ENCODE measurements at places on chromosomes 4 and X. TPM values are rescaled to one million over a fixed set of nuclear protein-coding genes. Genes with fewer than 3 reads are reported as not detected.

The MANBA gene
- 70.5 TPM for total RNA-seq

The CXXC4 gene
- total RNA-seq = 0.32 TPM

The CFAP99 gene
- not detected for total RNA-seq

GRCh38 chrX:12892716-12893115 is 13.7 kb upstream of the TLR8 start:
- DNase-seq = no peak

- no peak for DNase-seq
Observed at GRCh38 chr4:140641105-140641555, 72.4 kb upstream of the UCP1 start.

GRCh38 chrX:153511784-153512500 is 5.5 kb upstream of the ATP2B3 start:
- no peak for DNase-seq

DNA sequence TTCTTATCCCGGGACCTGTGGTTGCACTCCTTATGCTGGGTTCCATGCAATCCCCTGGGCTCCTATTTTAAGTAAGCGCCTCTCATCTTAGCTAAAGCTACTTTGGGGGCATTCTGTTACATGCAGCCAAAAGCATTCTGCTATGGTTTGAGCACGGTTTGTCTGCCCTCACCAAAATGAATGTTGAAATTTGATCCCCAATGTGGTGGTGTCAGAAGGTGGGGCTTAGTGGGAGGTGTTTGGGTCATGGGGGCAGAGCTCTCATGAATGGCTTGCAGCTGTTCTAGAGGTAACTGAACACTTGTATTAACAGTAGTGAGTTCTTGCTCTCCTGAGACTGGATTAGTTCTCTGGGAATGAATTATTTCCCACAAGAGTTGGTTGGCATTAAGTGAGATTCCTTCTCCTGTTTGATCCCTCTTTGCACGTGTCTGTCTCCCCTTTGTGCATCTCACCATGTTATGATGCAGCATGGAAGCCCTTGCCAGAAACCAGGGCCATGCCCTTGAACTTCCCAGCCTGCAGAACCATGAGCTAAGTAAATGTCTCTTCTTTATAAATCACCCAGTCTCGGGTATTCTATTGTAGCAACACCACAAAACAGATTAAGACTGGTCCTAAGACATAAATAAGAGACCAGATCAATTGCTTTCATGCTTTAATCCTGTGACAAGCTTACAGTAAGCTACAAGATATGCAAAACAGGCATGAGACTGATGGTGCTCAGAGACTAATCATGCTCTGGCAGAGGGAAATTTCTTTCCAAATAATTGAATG is 141.8 kb downstream of the TSPAN5 start:
- peak; percentile 27 for DNase-seq

DNA sequence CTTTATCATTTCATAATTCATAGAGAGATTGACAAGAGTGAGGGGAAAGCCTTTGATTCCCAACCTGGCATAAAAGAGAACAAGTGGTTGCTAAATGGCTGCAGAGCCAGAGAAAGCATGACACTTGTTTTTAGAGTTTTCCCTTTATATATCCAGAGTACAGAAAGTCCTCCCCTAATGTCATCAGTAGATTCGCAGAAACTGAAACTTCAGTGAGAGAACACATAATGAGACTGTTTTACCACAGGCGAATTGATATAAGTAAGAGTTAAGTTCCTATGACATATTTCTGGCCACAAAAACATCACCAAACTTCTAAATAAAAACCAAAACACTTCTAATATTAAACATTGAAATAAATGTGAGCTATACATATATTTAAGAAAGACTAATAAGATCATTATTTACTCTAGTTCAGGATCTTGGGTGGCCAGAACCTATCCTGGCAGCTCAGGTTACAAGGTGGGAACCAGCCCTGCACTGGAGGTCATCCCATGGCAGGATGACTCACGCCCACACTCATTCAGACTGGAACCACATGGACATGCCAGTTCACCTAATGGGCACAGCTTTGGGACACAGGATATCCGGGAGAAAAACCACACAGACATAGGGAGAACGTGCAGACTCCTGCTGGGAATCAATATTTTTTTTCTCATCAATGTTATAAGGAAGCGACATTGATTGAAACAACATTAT is 35.5 kb downstream of the NWD2 start:
- DNase-seq = no peak

- DNase-seq = peak; percentile 91
Observed at GRCh38 chrX:151970661-151971060, 3.8 kb downstream of the GABRE start.

DNA sequence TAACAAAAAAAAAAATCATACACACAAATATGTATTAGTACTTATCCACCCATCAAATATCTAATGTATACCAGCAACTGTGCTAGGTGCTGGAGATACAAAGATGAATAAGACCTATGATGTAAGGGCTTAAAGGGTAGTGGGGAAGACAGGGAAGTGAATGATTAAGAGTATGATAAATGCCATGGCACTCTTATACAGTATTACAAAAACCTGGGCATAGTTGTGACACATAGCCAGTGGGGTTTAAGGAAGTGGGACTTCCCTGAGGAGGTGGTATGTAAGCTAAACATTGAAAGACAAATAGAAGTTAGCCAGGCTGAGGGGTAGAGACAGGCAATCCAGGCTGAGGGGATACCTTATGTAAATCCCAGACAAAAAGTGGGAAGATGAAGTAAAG is 23.5 kb downstream of the CHM start:
- DNase-seq = no peak

- DNase-seq = no peak
Observed at GRCh38 chr4:24219209-24219608, 329.4 kb upstream of the PPARGC1A start.

GRCh38 chrX:38982370-38982769 is 181.1 kb downstream of the MID1IP1 start:
- no peak for DNase-seq

GRCh38 chr4:142129931-142130330 is 493.5 kb downstream of the IL15 start:
- DNase-seq = no peak

DNA sequence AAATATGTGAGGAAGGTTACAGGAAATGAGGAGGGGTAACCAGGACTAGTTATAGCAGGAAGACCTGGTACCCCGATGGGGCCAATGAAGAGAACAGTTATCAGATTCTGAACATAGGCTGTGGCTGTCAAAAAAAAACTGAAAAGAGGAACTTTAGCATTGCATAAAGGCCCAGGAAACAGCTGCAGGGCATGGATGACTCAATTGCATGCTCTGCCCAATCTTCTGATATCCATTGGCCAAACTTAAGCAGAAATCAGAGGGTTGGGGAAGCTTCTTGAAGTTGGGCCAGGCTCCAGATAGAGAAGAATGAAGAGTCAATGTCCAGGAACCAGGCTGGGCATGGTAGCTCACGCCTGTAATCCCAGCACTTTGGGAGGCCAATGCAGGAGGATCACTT is 1222.4 kb upstream of the PRKX start:
- peak; percentile 0 for DNase-seq

GRCh38 chr4:152039691-152040090 is 278.9 kb upstream of the GATB start:
- DNase-seq = no peak

GRCh38 chr4:17583276-17583675 is 6.3 kb downstream of the LAP3 start:
- no peak for DNase-seq

DNA sequence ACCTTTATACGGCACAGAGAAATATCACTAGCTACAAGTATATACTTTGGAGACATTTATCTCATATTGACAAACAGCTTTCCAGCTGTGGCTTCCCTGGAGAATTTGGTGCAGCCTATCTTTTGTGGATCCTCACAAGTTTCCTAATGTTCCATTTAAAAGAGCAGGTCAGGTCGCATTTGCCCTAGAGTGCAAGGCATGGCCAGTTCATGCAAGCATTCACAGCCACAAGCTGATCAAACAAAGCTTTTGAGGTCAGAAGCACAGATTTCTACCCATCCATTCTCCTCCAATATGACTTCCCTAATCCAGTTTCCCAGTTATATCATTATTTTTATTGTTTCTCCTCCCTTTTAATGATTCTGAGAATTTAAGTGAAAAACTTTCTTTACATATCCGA is 1008.4 kb upstream of the AGA start:
- DNase-seq = no peak

DNA sequence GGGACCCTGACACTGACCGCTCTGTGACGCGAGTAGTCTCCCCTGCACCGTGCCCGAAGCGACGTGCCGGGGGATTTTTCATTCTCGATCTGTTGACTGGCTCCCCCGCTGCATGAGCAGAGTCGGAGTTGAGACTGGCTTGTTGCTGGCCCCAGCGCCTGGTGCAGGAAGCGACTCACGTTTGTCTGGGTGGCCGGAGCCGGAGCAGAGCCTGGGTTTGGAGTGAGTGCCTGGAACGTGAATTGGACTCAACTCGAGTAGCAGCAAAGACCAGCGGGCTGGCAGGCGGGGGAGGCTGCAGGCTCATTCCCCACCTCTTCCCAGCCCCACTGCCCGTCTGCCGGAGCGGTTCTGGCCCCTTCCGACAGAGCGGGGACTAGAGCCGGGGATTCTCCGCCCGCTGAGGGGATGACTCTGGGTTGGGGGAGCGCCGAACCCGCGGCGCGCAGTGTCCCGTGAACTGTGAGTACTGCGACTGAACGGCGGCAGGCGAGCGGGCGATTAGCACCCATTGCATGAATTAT is 554 bp downstream of the PCDH7 start:
- DNase-seq = peak; percentile 55

GRCh38 chr4:137454767-137455166 is 77.5 kb downstream of the PCDH18 start:
- no peak for DNase-seq
